ENCODE measurements at places on chromosomes 3 and 15.

DNA sequence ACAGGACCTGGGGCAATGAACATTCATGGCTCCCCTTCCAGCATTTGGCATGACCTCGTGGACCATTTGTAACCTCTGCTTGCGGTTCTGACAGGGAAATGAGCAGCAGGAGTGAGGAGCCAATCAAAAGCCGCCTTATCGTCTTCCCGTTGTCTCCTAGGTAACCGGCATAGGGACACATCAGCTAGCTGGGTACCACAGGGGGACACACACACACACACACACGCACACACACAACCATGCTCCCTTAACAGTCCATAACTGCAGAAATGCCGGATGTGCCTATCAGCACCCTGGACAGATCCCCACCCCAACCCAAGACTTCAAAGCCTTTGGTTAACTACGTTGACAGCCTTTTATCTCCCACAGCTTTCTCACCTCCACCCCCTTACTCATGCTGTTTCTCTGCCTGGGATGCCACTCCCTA, 53.4 kb upstream of the CCDC174 start:
- DNase-seq: no peak

DNA sequence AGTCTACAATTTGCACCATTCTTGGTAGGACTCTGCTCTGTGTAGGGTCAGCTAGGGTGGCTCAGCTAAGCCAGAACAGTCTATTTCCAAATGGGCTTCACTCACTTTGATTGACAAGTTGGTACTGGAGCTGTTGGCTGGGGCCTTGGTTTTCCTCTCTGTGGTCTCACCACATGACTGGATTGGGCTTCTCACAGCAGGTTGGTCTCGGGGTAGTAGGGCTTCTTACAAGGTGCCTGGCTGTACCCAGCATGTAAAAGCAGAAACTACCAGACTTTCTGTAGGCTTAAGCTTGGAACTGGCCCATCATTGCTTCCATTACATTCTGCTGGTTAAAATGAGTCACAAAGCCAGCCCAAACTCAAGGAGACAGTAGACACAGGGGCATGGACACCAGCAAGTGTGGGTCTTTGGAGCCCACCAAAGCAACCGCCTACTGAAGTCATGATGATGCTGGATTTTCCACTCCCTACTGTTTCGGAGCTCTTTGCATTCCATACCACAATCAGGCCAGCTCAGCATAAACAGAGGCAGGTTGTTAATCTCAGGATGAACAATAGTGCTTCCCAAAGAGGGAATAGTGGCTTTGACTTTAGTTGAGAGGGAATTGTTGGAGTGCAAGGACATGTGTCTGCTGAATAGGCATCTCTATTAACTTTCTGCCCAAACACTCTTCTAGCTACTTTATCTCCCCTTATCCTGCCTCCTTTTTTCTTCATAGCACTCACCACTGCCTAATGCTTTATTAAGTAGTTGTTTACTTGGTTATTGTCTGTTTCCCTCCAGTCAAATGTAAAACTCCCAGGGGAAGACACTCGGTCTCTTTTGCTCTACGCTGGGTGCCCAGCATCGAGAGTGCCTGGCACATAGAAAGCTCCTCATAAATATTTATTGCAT, 78.0 kb upstream of the RARB start:
- no peak for DNase-seq

DNA sequence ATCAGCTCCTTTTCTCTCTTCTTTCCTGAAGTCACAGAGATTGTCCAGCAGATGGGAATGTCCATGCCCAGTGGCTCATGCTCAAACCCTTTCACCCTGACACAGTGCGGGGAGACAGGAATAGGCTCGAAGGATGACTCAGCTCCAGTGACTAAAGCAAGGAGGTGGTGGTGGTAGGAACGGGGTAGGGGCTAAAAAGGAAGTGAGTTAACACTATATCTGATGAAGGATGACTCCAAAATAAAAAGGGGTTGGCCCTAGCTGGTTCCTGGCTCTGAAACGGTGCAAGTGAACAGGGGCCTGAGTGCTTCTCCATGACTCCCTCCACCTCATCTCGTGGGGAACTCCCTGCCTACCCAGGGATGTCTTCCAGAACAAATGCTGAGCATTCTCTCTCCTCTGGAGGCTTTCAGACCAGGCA, 167.4 kb upstream of the LPP start:
- DNase-seq: no peak

DNA sequence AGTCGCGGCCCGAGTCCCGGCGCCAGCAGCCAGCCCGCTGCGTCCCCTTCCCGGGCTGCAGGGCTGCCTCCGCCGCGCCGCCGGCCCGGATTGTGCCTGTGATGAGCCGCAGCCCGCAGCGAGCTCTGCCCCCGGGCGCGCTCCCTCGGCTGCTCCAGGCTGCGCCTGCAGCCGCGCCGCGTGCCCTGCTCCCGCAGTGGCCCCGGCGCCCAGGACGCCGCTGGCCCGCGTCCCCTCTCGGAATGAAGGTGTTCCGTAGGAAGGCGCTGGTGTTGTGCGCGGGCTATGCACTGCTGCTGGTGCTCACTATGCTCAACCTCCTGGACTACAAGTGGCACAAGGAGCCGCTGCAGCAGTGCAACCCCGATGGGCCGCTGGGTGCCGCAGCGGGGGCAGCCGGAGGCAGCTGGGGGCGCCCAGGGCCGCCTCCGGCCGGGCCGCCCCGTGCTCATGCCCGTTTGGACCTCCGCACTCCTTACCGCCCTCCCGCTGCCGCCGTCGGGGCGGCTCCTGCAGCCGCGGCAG, 1.2 kb downstream of the CHST2 start:
- DNase-seq: peak; percentile 44

DNA sequence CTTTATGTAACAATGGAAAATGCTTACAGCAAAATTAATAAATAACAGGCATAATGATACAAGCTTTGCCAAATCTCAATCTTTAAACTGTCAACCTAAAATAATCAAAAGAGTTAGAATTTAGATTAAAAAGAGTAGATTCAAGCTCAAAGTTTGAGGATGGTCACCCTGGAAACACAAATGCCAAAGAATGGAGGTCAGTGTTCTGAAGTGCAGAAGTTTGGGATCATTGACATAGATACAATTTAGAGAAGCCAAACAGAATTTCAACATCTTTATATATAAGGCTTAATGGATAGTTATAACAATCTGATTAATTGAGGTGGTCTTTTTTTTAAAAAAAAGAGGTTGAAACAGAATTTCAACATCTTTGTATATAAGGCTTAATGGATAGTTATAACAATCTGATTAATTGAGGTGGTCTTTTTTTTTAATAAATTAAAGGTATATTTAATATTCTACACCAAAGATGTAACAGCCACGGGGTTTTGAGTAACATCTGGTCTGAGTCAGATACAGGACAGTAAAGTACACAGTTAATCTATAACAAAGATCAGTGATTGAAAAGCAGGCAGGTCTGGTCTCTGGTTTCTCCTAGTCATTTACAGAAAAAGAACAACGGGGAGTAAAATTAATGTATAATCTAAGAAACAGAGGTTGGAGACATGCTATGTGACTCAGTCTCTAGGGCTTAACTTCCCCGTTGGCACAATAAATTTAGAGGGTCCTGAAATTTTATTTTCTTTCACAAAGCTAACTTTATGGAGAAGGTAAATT, 490.7 kb downstream of the GBE1 start:
- DNase-seq: no peak
